ENCODE measurements at places on chromosomes 5 and 9. TPM values are rescaled to one million over a fixed set of nuclear protein-coding genes. Genes with fewer than 3 reads are reported as not detected.

Gene PCDHB10
- 5.5 TPM for total RNA-seq

Gene APC
- total RNA-seq: 46.6 TPM

DNA sequence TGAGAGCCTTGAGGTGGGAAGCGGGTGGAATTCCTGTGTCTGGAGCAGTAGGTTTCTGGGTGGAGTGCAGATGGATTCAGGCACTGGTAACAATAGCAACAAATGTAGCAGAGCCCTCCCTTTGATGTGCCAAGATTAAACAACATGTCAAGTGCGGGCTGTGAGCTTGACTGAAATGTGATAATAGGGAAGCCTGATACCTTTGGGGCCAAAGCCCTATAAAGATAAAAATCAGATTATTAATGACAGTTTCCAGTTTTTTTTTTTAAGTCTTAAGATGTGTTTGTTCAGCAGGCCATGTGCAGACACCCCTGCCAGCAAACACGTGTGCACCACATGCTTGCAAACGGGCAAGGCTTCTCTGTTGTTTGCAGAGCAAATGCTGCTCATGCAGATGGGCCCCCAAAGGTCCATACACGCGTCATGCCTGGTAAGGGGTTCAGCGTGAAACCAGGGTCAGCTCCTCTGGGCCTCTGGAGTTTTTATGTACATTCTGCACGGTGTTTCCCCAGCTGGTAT is 193.2 kb downstream of the GADD45G start:
- no peaks in the 10 kb centered on the region for H3K36me3 ChIP-seq
- peaks cover 12% of the 10 kb centered on the region for H3K4me1 ChIP-seq
- H3K27me3 ChIP-seq: peaks cover 26% of the 10 kb centered on the region

DNA sequence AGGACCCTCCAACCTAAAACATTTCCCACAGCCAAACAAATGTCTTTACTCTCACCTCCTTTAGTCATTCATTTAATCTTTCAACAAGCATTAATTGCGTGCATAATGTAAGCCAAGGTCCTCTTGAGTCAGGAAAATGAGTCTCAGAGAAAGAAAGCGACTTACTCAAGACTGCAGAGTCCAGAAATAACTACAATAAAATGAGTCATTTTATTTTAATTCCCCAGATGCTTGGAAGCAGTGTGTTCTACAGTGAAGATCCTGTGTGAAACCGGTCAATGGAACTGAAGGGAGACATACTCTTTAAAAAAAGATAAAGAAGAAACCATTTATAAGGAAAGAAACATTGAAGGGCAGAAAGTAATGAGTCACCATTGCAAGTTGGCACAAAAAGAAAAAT is 513.7 kb downstream of the CDK5RAP2 start:
- no peaks in the 10 kb centered on the region for H3K4me1 ChIP-seq
- H3K27ac ChIP-seq: no peak overlapping the region
- no peaks in the 10 kb centered on the region for H3K27me3 ChIP-seq
- no peaks in the 10 kb centered on the region for H3K36me3 ChIP-seq

- no peak overlapping the region for H3K27ac ChIP-seq
- peaks cover 5% of the 10 kb centered on the region for H3K4me1 ChIP-seq
- no peaks in the 10 kb centered on the region for H3K27me3 ChIP-seq
- no peak for DNase-seq
These were observed 65.1 kb downstream of the DAP start for GRCh38 chr5:10695759-10696543.

DNA sequence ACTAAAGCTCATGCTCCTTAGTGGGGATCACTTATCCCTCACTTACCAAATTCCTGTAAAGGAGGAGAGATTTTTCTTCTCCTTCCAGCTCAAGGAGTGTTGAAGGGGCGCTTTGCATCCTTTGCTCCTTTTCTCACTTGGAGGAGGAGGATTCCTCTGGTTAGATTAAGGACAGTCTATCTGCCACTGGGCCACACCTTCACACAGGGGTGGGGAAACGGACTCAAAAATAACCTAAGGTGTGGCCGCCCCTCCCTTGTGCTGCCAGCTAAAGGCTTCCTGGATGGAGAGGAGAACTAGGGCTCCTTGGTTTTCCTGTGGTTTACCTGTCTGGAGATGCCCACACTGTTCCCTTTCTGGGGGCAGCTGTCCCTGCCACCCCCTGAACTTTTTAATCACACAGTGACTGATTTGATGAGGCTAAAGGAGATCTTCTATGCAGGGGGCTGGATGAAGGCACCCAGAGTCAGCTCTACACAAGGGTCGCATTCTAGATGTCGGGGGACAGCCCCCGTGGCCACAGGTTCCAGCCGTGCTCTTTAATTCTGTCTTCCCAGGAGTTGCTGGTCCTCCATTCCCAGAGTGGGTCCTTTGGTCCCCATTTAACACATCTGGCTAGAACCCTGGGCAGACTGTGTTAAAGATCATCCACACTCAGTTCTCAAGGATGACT is 14.4 kb downstream of the GLRX start:
- H3K4me3 ChIP-seq: no peak overlapping the region
- H3K36me3 ChIP-seq: peaks cover 3% of the 10 kb centered on the region
- no peak overlapping the region for H3K27ac ChIP-seq
- H3K27me3 ChIP-seq: no peaks in the 10 kb centered on the region
- no peak for DNase-seq

- H3K4me1 ChIP-seq: peaks cover 12% of the 10 kb centered on the region
- peaks cover 1% of the 10 kb centered on the region for H3K36me3 ChIP-seq
- DNase-seq: no peak
- no peaks in the 10 kb centered on the region for H3K27me3 ChIP-seq
These were observed 113.3 kb downstream of the SNX18 start for GRCh38 chr5:54630738-54631359.
